ENCODE measurements at places on chromosomes 1 and 21.

DNA sequence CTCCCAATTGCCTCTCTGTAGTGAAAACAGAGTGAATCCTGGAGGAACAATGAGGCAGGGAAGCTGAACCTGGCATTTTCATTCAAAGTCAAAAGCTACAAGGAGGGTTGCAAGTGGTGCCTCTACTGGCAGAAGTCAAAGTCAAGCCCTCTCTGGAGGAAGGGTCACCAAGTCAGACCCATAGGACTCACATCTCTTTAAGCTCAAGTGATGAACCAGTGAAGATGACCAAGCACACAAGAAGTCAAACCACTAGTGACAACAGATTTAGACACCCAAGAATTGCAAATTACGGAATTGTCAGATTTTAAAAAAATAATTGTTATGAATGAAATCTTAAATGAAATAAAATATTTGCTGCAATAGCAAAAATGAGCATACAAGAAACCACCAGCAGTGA lies 81.1 kb upstream of the ATP1B1 start:
- DNase-seq: no peak

GRCh38 chr1:179300112-179300511 lies 6.5 kb downstream of the SOAT1 start:
- DNase-seq: no peak

- DNase-seq: no peak
Observed at GRCh38 chr1:33740040-33740744, 123.7 kb upstream of the HMGB4 start.

DNA sequence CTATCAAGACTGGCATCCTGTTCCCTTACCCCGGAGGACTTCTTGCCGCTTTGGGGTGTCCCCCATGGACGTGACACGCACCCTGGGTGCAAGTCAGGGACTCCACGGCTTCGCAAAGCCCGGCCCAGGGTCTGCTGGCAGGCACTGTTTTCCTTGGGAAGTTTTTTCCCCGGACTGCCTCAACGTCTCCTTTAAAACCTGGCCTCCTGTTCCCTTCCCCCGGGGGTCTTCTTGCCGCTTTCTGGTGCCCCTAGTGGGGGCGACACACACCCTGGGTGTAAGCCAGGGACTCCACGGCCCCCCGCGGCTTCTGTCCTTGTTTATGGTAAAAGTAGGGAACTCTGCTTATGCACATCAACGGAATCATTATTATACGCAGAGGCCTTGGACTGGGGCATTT lies 136.6 kb downstream of the LIPI start:
- DNase-seq: no peak

GRCh38 chr1:215557992-215558626 lies 9.0 kb upstream of the KCTD3 start:
- no peak for DNase-seq

GRCh38 chr1:154865442-154866256 lies 4.4 kb downstream of the KCNN3 start:
- no peak for DNase-seq

- no peak for DNase-seq
Observed at GRCh38 chr1:15083578-15083977, 70.0 kb upstream of the TMEM51 start.

DNA sequence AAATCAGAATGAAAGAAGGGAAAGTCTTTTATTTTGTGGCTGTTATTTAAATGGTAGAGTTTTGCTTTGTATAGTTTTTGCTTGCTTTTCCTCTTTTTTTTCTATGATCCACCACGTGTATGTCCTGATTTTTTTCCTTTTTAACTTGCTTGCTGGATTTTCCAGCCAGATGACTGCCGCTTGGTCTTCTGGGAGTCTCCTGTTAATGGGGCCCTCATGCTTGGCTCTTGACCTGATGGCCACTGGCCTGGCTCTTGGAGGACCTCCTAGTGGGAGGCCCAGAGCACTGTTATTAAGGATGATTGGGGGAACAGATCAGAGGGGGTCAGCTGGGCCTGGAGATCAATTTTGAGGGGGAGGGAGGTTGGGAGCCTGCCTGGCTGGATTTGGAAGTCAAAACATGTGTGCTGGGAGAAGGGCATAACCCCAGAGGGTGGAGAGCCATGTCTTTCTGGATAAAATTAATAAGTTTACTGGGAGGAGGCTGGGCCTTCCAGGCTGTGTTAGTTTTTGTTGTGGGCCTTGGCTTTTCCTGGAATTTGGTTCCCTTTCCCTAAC lies 1.2 kb downstream of the FGGY start:
- DNase-seq: no peak

- no peak for DNase-seq
Observed at GRCh38 chr1:210944252-210944651, 189.7 kb downstream of the KCNH1 start.

GRCh38 chr21:18771845-18772380 lies 368.3 kb upstream of the TMPRSS15 start:
- no peak for DNase-seq

- no peak for DNase-seq
Observed at GRCh38 chr1:210764536-210764935, 369.4 kb downstream of the KCNH1 start.
